ENCODE measurements at places on chromosomes 11 and 22. TPM values are rescaled to one million over a fixed set of nuclear protein-coding genes. Genes with fewer than 3 reads are reported as not detected.

Gene FERMT3
- total RNA-seq = 1.6 TPM

Gene RPL3
- total RNA-seq = 1,884 TPM

Gene PDXP
- 16.3 TPM for total RNA-seq

Gene CDC42BPG
- 1.6 TPM for total RNA-seq

Measured in A549 treated with CpdA at 1 μM for 4 hours (cell line).